CD4-positive, alpha-beta T cell treated with Interferon alpha-2 for 1 hour (primary cell): ENCODE measurements at places on chromosomes 3 and 15.

DNA sequence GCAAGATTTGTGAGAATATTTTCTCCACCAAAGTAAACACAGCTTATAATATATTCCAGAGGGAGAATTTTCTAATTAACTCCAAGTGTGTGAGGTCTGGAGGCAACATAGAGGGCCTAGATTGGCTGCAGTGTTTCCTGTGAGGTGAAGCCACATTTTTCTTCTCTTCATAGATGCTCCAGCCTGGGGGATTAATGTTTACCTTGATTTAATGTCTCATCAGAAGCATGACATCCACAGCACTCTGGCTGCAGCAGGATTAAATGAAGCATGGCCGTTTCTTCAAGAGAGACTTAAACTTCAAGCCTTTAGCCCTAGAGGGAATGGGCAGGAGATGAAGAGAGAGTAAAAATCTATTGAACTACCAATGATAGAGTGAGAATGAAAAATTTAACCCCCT lies 137.9 kb upstream of the ZBTB20 start:
- no peak for DNase-seq

DNA sequence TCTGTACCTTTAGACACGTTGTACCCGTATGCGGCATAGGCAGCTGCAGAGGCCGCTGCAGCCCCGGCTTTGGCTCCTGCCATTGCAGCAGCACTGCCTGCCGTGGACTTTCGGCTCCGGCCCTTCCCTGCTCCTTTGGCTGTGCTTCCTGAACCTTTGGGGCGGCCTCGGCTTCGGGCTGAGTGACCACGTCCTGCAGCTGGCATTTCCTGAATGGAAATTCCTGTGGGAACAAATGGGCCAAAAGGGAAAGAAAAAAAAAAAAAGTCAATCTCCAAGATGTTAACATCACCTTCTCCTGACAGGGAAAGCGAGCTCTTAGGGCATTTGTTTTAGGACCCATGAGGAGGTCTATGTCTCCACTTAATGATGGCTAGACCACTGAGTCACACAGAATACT lies 29.6 kb downstream of the CHAC1 start:
- DNase-seq, result no peak

- no peak for DNase-seq
These were observed 987.9 kb downstream of the NTRK3 start for GRCh38 chr15:87268675-87269074.

- DNase-seq, result no peak
These were observed 395.3 kb upstream of the TPRG1 start for GRCh38 chr3:188776447-188776846.

GRCh38 chr3:111715911-111716523 lies 120.9 kb upstream of the ZBED2 start:
- no peak for DNase-seq

- DNase-seq, result no peak
These were observed 34.9 kb upstream of the LIMD1 start for GRCh38 chr3:45559560-45560118.

DNA sequence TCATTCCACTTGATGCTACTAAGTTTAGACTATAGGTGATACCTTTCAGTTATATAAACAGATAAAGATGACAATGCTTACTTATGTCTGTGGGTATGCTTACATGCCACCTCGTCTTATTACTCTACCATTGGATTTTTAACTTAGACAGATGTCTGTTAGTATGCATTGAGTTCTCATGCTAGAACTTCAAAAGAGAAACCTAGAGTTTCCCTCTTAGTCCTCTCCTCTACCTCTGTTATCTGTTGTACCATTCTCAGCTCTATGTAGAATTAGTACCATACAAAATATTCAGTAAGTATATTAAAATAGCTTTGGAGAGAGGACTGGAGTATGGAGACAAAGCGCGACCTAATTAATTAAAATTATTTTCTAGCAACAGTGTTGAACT lies 111.3 kb downstream of the BBX start:
- no peak for DNase-seq

DNA sequence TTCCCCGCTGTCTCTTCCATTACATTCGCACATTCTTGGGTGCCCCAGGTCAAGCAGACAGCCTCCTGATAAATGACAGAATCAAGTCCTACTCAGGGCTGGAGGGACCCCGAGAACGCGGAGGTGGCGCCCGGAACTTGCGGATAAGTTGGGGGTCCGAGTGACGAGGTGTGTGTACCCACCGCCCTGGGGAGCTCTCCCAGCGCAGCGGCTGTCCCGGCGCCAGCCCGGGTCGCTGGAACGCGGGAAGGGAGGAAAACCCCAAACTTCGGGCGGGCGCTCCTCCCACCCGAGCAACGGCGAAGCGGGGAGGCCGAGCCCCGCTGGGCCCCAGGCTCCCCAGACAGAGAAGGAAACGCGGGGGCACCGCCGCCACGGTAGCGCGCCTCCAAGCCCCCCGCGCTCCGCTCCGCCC lies 550 bp downstream of the CLN6 start:
- DNase-seq, result peak; percentile 17

DNA sequence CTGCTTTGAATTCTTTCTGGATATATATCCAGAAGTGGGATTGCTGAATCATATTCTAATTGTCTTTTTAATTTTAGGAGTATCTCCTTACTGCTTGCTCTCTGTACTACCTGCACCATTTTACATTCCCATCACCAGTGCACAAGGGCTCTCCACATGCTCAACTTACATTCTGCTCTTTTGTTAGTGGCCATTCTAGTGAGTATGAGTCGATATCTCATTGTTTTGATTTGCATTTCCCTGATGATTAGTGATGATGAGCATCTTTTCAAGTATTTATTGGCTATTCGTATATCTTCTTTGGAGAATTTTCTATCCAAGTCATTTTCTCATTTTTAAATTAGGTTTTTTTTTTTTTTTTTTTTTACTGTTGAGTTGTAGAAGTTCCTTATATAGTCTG lies 29.5 kb downstream of the PFN2 start:
- DNase-seq, result no peak

- DNase-seq, result no peak
These were observed 245.6 kb upstream of the TRIM42 start for GRCh38 chr3:140432229-140432669.

DNA sequence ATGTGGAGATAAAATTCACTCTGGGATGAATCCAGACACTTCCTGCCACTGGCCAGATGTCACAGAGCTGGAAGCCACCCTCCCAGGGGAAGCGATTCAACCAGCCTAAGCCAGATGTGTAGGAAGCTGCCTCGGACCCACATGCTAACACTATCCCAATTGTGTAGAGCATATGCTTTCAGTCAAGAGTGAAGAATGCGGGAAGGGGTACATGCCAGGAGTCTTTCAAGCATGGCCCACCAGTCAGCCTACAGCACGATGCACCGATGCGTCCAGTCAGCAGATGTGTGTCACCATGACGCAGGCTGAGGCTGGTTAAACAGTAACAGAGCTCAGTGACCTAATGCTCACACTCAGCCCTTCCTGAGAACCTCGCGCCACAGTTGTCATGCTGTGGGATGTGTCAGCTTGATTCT lies 38.8 kb upstream of the BNC1 start:
- no peak for DNase-seq

GRCh38 chr15:73882761-73883419 lies 9.5 kb downstream of the TBC1D21 start:
- no peak for DNase-seq

GRCh38 chr3:101623656-101624055 lies 49.7 kb downstream of the PCNP start:
- DNase-seq, result no peak

GRCh38 chr3:151751161-151751560 lies 17.4 kb downstream of the AADACL2 start:
- no peak for DNase-seq

DNA sequence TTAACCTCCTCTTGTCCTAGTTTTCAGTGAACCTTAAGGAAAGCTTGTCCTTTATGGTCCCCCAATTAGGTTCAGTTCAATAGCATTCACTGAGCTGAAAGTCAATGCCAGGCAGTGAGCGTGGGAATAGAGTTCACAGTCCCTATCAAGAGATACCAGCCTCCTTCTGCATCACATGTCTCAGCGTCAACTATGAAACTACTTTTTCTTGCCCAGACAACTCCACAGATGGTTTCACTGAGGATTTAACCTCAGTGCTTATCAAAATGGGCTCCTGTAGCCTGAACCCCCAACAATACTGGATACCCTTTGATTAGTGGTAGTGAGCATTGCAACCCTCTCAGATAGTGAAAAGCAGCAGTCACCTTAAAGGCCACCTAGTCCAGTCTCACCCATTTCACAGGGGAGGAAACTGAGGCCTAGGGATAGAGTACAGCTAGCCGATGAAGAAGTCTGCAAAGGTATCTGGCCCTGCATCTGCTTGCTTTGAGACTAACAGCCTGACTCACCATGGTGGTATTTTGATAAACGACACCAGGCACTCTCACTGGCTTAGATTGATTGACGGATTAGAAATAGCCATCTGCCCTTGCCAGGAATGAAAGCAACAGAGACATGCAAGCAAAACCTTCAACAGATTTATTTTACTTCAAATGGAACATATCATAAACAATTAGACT lies 1.6 kb upstream of the UBA3 start:
- peak; percentile 35 for DNase-seq

DNA sequence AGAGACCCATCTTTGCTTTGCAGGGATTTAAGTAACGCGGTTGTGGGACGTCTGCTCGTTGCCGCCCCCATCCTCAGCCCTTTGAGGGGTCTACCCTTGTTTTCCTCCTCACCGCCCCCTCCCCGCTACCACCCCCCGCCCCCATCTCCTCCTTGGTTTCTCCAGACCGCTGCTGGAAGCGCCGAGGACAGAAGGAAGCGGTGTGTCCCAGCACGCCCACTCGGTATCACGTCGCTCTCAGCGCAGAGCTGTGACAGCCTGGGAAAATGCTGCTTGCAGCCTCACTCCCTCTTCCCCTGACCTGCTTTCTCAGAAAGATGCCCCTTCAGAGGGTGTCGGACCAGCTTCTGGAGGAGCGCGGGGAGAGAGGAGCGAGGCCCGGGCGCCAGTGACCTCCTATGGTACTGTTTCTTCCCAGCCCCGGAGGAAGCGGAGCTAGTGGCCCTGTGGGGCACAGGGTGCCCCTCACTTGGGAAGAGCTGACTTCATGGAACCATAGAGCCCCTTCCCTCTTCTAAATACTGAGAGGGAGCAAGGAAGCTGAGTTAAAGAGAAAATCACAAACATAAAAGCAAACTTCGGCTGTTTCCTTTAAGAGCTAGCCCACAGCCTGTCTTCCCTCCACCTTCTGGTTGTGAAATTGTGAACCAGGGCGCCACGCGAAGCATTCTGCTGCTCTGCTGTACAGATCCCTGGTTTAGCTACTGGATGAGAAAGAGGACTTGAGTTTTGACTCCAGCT lies 698 bp downstream of the IL1RAP start:
- peak; percentile 5 for DNase-seq

- DNase-seq, result no peak
These were observed 325.6 kb upstream of the ICE2 start for GRCh38 chr15:60804551-60804950.

DNA sequence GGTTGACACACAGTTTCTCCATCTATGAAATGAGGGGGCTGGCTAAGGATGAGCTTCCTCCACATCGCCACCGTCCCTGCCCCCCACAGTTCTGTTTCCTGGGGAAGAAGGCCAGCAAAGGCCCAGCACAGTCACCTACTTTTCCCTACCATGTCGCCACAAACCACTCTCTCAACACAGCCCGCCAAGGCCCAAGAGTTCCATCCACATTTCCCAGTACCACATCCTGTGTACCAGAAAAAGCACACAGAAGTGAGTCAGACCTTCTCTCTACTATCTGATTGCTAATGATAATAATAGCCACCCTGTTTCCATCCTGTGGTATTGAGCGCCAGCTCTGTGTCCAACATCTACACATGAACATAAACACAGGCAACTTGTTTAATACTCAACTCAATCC lies 30.3 kb upstream of the C15orf39 start:
- no peak for DNase-seq

GRCh38 chr15:50463423-50464358 lies 39.5 kb downstream of the USP8 start:
- DNase-seq, result no peak

- DNase-seq, result no peak
These were observed 46.4 kb upstream of the CFAP161 start for GRCh38 chr15:81087694-81088093.

GRCh38 chr15:99734575-99734974 lies 1.3 kb upstream of the LYSMD4 start:
- DNase-seq, result no peak

DNA sequence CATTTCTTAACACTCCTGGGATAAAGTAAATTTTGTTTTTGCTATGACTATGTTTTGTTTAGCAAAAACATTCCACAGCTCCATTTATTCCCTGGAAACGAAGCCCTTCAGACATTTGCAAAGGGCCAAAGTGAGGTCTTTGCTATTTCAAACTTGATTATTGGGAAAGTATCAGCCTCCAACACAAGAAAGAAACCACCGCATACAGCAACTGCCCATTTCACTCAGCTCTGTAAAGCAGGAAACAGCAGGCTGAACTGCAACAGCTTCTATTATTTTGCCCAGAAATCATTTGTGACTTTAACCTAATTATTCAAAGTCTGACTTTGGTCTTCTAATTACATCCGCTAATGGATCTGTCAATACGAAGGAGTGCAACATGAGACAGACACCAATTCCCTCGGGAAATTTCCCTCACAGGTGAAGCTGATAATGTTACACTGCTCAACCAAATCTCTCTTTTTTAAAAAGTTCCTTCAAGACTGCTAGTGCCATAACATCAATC lies 72.1 kb downstream of the RFTN1 start:
- DNase-seq, result no peak

GRCh38 chr3:32873531-32874130 lies 55.8 kb downstream of the TRIM71 start:
- no peak for DNase-seq

GRCh38 chr3:44041726-44042125 lies 200.0 kb upstream of the TOPAZ1 start:
- DNase-seq, result no peak

- no peak for DNase-seq
These were observed 34.3 kb upstream of the CEMIP start for GRCh38 chr15:80744826-80745225.

- DNase-seq, result no peak
These were observed 18.5 kb upstream of the RPL32 start for GRCh38 chr3:12859840-12860239.

GRCh38 chr3:138426211-138426610 lies 8.2 kb upstream of the ESYT3 start:
- no peak for DNase-seq

DNA sequence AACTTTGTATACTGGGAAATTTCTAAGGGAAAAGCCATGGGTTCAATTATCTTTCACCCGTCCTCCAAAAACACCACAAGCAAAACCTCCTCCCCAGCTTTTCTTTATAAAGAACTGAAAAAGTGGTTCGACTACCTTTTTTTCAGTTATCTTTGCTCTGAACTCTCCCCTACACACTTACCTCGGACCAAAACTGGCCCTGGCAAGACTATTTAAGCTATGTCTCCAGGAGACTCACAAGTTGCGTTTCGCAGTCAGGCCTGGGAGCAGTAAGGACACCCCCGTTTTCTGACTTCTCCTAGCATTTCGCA lies 645 bp downstream of the COPS2 start:
- DNase-seq, result no peak

- no peak for DNase-seq
These were observed 49.7 kb upstream of the POMGNT2 start for GRCh38 chr3:43155464-43156121.

DNA sequence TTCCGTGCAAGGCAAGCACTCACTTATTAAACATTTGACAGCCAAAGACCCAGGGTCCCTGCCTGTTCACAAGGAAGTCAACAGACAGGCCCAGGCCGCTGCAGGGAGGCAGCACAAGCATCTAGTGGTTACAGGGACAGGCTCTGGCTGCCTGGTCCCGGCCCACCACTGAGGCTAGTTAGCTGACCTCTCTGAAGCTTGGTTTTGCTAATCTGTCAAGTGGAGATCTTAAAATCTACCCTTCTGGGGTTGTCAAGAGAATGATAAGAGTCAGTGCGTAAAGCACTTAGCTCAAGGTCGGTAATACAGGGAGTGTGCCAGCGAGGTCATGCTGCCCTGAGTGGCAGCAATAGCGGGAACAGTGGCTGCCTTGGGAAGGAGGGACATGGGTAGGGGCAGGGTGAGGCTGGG lies 6.0 kb downstream of the GNB5 start:
- DNase-seq, result no peak
